Spinal cord (tissue), 10 donors: ENCODE measurements at places on chromosomes 13 and 19.

DNA sequence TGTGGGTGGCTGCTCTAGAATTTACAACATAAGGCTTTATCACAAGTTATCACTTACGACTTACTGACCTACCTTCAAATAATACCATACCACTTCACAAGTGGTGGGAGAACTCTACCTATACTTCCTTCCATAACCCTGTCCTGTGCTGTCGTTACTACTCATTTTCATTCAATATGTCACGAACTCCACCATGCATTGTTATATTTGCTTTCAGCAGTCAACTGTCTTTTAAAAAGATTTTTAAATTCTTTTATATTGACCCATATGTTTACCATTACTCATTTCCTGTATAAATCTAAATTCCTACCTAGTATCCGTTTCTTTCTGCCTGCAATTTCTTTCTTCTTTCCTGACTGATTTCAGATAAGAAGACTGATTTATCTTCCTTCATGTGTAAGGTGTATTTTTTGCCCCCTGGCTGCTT is 200.0 kb downstream of the KLF12 start:
- no peak for DNase-seq

DNA sequence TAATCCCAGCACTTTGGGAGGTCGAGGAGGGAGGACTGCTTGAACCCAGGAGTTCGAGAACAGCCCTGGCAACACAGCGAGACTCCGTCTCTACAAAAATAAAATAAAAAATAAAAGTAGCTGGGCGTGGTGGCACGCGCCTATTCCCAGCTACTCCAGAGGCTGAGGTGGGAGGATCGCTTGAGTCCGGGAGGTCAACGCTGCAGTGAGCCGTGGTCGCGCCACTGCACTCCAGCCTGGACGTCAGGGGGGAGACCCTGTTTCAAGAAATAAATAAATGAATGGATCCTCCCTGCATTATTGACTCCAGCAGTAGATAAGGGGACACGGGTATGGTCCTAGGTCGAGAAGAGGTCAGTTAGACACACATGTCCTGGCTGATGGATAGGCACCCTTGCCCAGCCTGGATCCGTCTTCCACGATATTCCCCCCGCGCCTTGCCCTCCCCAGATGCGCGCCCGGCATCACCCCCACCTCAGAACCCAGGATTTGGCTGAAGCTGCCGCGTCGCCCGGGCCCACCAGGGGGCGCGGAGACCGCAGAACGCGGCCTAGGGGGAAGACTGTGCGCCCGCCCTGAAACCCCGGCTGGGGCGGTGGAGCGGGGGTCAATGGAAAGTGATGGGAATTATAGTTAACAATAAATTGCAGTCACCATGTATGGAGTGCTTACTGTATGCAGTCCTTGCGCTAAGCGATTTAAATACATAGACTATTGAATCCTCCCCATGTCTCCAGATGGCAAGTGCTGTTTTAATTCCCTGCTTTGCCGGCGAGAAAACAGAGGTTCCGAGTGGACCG is 2.1 kb upstream of the HOOK2 start:
- no peak for DNase-seq

DNA sequence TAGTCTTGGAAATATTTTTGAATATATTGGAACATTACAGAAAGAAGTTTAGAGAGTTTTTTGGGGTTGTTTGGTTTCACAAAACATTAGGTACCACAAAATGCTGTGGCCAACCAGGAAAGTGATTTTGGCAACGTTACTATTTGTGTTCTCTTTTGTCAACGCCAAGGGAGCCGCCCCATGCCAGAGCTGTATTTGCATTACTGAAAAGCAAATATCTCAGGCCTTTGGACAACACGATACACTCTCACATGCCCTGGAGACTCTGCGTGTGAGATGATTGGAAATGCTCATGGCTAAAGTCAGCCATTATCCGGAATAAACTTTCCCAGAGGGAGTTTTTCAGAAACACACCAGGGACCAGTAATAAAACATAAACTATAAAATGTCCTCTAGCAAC is 324.6 kb downstream of the SHISA2 start:
- no peak for DNase-seq

DNA sequence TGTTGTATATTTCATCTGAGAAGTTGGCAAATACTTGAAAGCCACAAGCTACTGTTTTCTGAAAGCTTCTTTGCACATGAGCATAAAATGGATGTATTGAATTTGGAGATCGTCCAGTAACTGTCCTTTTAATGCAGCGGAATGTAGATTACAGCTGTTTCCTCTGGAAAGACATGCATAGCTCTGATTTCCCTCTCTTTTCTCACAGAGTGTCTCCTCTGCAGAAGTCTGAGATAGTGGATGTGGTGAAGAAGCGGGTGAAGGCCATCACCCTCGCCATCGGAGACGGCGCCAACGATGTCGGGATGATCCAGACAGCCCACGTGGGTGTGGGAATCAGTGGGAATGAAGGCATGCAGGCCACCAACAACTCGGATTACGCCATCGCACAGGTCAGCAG is 283.0 kb downstream of the SHISA2 start:
- DNase-seq = peak; percentile 49

DNA sequence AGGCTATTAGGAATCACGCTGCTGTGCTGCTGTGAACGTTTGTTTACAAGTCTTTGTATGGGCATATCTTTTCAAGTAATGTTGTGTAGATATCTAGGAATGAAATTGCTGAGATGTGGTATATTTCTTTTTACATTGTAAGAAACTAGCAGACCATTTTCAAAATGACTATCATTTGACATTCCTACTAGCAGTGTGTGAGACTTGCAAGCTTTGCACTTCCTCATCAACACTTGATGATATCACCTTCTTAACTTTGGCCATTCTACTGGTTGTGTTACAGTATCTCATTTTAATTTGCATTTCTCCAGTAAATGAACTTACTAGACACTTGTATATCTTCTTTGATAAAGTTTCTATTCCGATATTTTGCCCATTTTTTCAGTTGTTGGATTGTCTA is 12.1 kb downstream of the METTL21C start:
- DNase-seq = no peak

DNA sequence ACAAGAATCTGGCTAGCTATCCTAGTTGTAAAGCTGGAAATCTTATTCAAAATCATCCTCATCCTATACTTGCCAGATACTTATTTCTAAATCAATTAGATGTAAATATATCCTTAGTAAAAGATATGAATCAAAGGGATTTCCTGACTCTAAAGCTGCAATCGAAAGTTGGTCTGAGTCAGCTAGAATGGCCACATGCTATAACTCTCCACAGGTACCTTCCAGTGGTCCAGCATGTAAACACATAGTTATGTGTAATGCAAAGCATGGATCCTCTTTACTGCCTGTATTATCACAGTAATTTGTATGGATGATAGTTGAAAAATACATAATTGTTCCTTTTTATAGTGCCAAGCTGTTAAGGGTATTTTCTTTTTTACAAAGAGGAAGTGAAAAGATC is 27.4 kb downstream of the SLITRK6 start:
- no peak for DNase-seq

- DNase-seq = no peak
These were observed 43.8 kb downstream of the SPRY2 start for GRCh38 chr13:80297094-80297493.

- DNase-seq = no peak
These were observed 242.1 kb downstream of the DACH1 start for GRCh38 chr13:71624653-71625600.
